GM23248 (cell line): ENCODE measurements at places on chromosomes 3 and 15.

- DNase-seq, result no peak
These were observed 24.6 kb upstream of the MCCC1 start for GRCh38 chr3:183123891-183124290.

DNA sequence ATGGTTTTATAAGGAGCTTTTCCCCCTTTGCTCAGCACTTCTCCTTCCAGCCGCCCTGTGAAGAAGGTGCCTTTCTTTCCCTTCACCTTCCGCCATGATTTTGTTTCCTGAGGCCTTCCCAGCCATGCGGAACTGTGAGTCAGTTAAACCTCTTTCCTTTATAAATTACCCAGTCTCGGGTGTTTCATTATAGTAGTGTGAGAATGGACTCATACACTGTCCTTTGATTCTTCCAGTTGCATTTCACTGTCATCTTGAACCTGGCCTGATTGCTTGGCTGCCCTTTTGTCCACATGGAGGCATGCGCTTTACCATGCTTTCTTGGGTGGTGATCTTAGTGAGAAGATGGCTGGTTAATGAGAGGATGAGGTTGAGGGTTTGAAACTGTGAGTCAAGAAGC, 23.2 kb downstream of the USP13 start:
- DNase-seq, result no peak

DNA sequence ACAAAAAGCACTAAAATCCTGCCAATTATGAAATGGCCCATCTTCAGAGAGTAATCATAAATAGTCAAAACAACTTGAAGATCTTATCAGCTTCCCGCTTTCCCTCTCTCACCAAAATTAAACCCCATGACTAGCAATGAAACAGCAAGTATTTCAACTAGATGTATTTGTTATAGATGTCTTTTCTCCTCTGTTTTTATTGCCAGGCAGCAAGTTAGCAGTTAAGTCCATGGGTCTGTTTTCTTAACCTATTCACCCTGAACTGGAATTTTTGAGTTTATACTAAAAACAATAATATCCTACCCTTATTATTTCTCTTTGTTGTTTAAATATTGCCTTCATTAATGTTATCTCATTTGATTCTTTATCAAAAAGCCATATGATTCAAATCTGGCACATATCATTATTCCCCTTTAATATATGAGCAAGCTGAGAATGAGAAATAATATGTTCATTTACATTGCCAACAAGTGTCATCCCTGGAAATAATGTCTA, 23.3 kb downstream of the AQP9 start:
- DNase-seq, result no peak

GRCh38 chr3:180018543-180018942, 18.2 kb downstream of the PEX5L start:
- no peak for DNase-seq

DNA sequence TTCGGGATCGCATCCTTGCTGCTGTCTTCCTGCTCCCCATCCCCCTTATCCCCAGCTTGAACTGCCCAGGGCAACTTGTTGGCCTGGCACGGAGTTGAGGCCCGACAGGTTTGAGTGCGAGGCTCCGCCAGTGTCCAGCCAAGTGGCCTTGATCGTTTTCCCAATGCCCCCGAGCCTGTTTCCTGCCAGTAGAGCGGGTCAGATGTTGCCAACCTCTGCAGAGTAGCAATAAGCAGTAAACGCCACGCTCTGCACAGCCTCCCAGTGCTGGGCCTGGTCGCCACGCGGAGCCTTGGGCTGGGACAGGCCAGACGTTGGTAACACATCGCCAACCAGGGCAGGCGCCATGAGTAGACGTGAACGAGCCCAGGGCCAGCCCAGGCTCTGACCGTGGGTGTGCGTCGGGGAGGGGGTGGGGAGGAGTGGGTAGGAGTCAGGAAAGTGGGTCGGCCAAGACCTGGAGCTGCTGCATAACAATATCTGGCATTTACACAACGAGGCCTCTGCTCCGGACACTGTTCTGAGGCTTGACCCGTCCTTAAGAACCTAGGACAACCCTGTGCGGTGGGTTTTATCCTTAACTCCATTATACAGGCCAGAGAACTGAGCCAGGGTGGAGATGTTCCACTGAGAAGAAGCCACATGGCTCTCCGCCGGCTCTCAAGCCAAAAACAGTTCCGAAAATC, 444 bp upstream of the ABHD14A start:
- DNase-seq, result peak; percentile 58

DNA sequence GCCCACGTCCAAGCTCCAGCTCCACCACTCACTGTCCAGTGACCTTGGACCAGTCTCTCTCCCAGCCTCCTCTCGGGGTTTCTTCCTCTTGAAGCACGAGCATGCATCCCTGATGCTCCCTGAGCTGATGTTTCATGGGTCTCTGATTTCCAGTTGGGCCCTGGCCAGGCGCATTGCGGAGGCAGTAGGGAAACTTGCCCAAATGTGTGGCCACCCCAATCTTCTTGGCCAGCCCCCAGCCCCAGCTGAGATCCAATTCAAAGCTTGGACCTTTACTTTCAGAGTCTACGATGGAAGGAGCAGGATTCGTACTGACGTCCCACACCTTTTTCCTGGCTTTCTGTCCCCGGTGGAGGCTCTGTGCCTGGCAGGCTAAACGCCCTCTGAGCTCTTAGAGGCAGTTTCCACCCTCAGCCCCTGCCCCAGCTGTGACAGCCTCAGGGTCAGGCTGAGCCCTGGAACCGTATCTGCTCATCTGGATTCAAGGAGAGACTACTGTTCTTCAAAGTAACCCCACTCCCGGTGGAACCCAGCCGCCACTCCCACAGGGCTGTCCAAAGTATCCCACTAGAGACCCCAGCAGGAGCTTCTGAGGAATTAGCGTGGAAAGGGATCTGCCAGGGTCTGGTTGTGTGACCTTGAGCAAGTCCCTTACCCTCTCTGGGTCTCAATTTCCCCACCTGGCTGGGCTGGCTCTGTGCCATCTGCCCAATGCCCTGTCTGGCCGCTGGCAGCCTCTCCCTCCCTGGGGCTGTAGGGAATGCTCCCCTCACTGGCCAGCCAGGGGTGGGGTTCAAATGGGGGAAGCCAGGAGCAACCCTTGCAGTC, 37.4 kb downstream of the CPN2 start:
- peak; percentile 37 for DNase-seq

GRCh38 chr3:67384760-67385397, 269.5 kb downstream of the SUCLG2 start:
- peak; percentile 52 for DNase-seq

- DNase-seq, result no peak
These were observed 13.6 kb downstream of the RNF13 start for GRCh38 chr3:149826636-149827035.

DNA sequence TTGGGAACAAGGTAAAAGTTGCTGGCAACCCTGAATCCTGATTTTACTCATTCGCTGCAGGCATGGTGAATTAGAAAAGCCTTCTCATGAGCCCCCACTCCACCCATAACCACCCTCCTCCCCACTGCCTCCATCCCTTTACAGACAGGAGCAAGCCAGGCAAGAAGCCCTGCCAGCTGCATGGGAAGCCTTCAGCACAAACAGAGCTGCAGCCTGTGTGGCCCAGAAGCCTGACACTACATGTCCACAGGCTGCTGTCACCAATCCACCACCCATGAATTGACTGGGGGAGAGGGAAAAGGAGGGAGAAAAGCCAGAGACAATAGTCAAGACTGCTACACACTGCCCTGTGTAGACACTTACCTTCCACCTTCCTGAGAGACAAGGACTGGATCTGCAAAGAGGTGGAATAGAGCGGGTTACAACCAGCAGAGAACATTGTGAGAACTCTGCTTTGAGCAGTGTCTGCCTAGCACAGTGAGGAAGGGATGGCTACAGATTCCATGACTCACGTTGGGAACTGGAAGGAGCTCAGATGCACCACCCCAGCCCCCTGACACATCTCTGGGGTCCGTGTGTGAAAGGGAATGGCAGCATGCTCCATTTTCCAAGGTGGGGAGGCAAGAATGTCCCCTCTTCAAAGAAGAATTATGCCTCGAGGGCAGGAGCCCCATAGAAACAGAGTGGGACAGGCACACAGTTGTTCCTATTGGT, 33.9 kb downstream of the DZIP1L start:
- DNase-seq, result peak; percentile 89

DNA sequence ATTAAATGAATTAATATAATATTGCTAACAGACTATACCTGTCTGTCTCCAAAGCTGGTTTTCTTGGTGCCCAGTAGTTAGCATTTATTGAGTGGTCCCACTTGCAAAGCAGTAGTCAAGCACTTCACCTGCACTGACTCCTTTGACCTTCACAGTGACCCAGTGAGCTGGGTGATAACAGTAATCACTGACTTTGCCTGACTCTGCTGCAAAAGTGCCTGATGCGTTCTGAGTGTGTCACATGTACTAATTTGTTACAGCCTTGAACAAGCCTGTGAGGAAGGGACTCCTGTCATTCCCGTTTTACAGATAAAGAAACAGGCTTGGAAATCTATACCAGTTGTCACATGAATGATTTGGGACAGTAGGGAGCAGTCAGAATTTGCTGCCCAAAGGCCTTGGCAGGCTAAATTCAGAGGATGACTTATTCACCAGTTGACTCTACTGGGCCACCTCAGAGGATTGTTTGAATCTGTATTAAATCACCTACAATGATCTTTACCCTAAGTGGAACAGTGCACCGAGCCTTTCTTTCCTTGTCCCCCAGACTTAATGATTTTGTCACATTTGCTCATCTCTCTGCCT, 116.6 kb upstream of the PLXNA1 start:
- no peak for DNase-seq

- peak; percentile 95 for DNase-seq
These were observed 65.1 kb upstream of the HES1 start for GRCh38 chr3:194070634-194071409.
